IPS DF 6.9 (cell line): ENCODE measurements at places on chromosomes 2 and 18.

GRCh38 chr18:47574966-47575365 is 323.5 kb upstream of the SKOR2 start:
- no peak for DNase-seq

DNA sequence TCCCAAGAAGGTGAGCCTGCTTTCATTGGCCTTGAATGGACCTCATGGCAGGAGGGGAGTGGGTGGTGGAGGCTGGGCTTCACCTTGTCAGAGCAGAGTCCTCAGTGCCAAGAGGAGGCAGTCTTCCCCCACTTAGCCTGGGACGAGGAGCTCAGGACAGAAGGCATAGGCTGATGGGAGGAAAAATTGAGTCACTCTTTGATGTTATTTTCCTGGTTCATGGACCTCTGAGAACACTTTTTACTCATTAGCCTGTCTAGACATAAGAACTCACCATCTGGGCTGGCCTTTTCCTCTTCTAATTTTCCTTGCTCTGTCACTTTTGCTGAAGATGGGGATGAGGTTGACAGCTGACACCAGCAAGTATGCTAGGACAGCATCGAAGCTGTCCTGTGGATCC is 225.7 kb upstream of the TNP1 start:
- DNase-seq, result no peak

DNA sequence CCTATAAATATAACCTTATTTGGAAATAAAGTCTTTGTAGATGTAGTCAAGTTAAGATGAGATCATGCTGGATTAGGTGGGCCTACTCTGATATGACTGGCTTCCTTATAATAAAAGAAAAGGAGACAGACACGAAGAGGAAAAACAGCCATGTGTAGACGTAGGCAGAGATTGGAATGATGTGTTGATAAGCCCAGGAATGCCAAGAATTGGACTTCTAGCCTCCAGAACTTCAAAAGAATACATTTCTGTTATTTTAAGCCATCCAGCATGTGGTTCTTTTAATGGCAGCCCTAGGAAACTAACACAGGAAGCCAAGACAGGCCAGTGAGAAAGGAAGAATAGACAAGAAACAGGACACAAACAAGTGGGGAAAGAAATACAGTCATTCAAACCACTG is 68.6 kb downstream of the NYAP2 start:
- DNase-seq, result no peak

DNA sequence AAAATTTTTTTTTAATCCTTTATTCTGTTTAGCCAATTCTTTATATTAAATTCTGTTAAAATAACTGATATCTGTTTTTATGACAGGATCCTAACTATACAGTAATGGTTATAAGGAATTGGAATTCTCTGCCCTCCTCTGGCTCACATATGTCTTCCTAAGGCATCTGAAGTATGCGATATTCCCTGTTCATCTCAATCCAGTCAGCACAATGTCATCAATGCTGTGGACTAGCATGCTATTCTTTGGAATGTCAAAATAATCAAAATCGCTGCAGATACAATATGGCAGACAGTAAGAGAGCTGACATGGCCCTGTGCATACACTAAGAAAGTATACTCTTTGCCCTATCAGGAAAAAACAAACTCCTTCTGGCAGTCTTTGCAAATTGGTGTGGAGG is 107.6 kb downstream of the AP1S3 start:
- DNase-seq, result no peak
